Stimulated activated CD4-positive, alpha-beta T cell treated with anti-CD3 and anti-CD28 coated beads, Interleukin-1b, Interleukin-23, amount 100 ng/mL, for 1 hour (primary cell): ENCODE measurements at places on chromosomes 5 and 9.
A peak's percentile ranks its signal among the peaks of the same experiment; 100 is the strongest.

DNA sequence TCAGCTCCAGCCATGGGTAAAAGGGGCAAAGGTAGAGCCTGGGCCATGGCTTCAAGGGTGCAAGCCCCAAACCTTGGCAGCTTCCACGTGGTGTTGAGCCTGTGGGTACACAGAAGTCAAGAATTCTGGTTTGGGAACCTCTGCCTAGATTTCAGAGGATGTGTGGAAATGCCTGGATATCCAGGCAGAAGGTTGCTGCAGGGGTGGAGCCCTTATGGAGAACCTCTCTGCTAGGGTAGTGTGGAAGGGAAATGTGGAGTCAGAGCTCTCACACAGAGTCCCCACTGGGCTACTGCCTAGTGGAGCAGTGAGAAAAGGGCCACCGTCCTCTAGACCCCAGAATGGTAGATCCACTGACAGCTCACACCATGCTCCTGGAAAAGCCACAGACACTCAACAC, 117.1 kb downstream of the NREP start:
- DNase-seq, result no peak

DNA sequence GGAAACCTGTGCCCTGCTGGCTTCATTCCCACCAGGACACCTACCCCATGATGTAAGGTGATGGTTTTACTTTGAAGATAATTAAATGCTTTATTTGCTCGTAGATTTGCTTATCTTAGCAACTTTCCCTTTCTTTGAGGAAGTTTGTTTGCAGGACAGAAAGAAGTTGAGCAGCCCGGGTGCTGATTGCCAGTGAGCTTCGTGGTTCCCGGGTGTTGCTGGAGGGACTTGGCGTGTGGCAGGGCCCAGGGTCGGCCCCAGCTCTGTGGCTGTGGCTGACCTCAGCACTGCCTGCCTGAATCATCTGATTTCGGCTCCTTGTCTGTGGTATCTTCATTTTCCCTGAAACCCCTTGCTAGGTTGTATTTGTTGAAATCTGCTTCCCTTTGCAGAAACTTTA, 8.7 kb downstream of the POMT1 start:
- DNase-seq, result no peak

GRCh38 chr5:56493766-56494165, 260.6 kb upstream of the ANKRD55 start:
- no peak for DNase-seq

- DNase-seq, result no peak
These were observed 17.6 kb upstream of the ERCC6L2 start for GRCh38 chr9:95857896-95858295.

- no peak for DNase-seq
These were observed 40.8 kb downstream of the FCHO2 start for GRCh38 chr5:72996632-72997031.

- DNase-seq, result no peak
These were observed 130.9 kb downstream of the PALM2AKAP2 start for GRCh38 chr9:109910671-109911518.

DNA sequence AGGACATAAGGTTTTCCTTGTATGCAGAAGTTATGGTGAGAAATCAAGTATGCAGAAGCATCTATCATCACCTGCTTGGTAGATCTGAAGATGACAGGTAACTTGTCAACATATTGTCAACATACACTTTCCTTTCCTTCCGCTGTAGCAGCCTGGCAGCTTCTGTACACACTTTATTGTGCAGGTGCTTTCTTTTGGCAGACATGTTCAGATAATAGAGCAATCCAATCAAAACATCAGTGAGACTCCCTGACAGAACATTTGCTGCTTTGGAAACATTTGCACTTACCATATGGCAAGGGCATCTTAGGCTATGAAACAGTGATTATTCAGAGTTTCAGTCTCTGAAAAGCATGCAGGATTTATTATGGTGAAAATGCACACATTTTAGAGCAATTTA, 161.1 kb upstream of the CDH12 start:
- no peak for DNase-seq

DNA sequence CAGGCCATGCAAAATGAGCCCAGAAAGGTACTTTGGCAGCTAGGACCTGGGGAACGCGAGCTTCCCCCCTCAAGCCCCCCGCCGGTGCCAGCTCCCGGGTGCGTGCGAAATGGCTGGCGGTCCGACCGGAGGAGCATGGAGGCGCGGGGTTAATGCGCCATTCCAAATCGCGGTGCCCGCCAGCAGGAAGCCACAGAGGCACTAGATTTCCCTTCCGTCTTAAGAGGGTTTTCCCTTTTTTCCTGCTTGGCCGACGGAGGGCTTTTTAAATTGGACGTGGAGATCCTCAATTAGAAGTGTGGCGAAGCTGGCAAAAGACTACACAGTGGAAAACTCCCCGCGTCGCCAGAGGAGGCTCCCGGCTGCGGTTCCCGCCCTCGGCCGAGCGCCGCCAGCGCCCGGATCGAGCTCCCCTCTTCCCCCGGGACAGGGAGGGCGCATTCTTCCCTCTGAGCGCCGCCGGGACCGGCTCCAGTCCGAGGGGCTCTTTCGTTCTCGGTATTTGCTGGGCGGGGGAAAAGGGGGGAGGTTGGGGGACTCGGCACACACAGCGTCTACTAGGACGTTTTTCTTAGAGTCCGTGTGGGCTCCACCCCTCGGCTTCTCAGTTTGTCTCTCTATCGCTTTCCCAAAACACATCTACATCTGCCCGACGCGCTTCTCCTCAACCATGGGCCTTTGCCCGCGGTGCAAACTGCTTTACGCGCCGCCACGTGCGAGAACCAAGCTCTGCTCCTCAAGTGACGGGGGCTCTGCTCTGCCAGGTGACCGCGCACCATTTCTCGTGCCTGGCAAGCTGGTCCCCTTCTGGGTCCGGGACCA, 3.0 kb downstream of the GDNF start:
- no peak for DNase-seq

DNA sequence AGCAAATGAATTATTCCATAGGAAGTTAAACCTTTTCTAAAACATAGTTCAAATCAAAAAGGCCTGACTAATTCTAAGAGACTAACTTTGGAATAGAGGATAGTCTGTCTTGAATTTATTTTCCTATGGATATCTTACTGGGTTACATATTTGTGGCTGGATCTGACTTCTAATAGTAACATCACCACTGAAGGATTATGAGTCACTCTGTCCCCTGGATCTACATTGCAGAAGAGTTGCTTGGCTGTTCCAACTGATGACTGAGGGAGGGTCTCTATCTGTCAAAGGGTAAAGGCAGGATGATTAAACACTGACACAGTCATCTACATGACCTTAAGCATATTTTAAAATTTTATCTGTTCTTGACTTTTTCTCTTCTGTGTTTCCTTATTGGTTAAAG, 119.6 kb upstream of the FST start:
- no peak for DNase-seq

DNA sequence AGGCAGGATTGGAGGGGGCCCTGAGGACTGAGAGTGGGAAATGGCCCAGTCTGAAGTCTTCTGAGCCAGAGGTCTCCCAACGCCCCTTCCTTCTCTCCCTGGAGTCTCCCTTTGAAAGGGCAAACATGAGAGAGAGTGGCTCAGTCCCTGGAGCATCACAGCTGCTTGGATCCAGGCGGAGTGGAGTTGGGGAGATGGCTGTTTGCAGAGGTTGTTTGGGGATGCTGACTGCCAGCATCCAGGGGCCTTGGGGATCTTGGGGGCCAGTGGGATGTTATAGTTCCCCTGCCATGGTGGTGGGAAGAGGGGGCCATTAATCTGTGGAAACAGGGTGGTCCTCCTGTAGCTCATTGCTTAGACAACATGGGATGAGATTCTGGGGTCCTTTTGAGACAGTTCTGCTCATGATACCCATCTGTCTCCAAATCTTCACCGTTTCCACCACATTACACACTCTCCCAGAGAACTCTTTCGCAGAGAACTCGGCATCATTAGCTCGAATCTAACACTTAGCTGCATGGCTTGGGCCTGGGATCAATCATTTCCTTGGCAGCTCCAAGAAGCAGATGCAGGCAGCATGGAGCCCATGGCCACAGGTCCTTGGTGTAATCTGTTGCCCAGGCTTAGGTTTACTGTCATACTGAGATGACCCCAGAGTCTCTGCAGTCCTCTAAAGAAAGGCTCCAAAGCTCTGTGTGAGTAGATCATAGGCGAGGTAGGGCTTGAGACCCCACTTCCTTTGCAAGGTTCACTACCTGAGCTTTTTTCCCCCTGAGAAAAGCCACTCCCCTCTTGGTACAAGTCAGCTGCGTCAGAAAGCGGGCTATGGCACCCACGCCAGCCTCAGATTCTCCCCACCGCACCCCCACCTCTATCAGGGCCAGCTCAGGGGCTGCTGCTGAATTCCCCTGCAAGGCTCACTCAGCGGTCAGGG, 54.4 kb upstream of the SH3PXD2B start:
- DNase-seq, result no peak

DNA sequence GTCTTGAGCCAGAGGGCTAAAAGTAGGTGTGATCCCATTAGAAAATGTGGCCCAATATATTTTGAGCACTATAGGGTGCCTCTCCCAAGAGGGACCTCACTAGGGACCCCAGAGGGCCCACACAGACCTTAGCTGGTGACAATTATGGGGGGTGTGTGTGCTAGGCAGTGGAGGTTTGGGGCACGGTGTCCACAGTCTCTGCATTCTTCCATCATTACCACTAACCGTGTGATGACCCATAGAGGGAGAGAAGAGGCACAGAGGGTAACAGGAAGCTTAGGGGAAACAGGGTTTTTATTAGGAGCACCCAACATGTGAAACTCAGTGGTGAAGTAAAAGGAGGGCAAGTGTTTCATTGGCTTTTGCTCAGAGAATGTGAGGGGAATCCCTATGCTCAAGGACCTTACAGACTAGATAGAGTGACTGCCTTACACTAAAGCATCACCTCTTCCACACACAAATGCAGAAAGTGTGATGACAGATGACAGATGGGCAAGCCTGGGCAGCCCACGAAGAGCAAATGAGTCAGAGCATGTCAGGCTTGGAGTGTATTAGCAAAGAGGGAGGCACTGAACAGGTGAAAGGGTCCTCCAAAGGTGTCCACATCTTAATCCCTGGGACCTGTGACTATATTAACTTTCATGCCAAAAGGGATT, 2.5 kb upstream of the ACTL7A start:
- no peak for DNase-seq

DNA sequence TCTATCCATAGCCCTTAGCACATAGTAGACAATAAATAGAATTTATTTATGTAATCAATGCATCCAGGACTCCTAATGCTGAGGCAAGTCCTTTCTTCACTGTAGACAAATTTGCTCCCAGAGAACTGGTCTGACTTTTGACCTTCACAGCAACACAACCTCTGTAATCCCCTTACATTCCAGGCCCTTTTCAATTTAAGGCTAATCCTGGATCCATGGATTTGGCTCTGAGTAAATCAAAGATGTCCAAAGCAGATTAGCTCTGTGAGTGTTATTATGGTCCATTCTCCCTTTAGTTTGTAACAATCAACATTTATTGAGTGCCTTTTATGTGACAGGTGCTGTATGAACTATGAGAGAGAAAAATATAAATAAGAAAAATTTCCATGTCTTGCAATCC, 27.4 kb upstream of the TMC1 start:
- DNase-seq, result no peak

- peak; percentile 42 for DNase-seq
These were observed 735 bp upstream of the RPL26L1 start for GRCh38 chr5:172958331-172959046.

DNA sequence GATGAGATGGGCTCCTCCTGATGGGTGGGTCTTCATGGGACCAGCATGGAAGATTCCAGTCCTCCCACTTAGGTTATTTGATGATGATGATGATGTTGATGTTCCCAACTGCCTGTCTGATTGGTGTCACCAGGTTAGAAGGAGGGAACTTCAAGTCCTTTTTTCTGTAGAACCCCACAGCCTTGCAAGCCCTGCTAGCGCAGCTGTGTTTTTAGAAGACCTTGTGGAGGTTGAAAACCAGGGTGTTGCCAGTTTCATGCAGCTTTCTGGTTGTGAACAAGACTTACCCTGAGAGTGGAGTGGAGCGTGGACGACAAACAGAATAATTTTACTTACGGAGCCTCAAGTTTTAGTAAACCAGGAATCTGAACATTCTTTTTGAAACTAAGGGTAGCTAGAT, 83.0 kb downstream of the TRIO start:
- no peak for DNase-seq

DNA sequence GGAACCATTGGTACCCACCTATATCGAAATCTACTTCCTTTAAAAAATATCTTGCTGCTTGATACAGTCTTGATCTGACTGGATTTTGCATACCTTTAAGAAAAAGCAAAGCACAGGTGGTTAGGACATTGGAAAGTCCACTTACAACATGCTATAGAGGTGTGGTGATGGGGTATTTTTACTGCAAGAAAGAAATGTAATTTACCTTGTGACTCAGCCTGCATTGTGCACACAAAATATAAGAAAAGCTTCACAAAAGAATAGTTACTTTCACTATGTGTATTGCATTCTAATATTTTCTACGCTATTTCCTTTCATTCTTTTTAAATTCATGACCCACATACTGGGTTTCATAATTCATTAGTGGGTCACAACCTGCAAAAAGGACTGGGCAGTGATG, 236.2 kb upstream of the RASEF start:
- DNase-seq, result no peak

GRCh38 chr9:36640771-36641381, 68.2 kb downstream of the MELK start:
- no peak for DNase-seq

DNA sequence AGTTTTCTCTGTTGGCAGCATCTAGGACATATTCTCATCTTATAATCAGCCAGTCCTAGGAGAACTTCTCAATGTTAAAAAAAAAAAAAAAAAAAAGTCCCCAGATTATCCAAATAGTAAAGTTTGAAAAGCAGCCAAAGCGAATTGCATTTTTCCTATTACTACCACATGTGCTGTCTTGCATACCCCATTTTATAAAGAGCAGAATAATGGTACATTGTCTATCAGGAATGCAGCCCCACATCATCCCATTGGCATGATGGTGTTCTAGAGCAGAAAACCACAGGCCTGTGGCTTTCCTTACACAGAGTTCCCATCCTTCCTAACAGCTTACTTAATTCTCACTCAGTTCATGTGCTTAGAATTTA, 381.6 kb downstream of the TMEM38B start:
- DNase-seq, result no peak
